ENCODE measurements at places on chromosomes 6 and 20.

- no peak for DNase-seq
These were observed 195.4 kb downstream of the BTBD3 start for GRCh38 chr20:12113075-12113467.

GRCh38 chr6:167572841-167573271, 248.0 kb downstream of the TTLL2 start:
- no peak for DNase-seq

DNA sequence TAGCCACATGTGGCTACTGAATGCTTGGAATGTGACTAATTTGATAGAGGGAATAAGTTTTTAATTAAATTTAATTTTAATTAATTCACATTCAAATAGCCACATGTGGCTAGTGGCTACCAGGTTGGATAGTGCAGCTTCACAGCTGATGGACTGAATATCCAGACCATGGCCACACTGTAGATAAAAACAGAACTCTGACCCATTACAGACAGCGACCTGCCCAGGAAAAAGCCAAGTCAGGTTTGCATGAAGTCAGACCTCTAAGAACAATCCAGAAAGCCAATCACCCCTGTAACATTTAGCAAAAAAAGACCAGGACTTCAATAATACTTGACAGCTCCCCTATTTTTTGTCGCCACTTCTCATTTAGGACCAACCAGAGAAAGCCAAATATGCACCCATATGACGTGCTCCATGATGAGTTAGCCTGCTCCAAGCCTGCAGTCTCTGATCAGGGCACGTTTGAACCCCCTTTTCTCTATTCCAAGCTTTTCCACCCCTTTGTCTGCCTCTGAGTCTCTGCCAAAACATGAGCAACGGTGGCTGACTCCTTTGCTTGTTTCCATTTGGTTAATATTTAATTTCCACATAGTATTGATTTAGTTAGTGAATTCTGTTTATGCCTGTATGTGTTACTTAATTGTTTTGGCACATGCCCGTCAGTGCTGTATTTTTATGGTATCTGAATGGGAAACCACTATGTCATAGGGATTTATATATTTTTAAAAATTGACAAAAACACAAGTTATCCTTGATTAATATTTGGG, 636.3 kb downstream of the UTRN start:
- no peak for DNase-seq

DNA sequence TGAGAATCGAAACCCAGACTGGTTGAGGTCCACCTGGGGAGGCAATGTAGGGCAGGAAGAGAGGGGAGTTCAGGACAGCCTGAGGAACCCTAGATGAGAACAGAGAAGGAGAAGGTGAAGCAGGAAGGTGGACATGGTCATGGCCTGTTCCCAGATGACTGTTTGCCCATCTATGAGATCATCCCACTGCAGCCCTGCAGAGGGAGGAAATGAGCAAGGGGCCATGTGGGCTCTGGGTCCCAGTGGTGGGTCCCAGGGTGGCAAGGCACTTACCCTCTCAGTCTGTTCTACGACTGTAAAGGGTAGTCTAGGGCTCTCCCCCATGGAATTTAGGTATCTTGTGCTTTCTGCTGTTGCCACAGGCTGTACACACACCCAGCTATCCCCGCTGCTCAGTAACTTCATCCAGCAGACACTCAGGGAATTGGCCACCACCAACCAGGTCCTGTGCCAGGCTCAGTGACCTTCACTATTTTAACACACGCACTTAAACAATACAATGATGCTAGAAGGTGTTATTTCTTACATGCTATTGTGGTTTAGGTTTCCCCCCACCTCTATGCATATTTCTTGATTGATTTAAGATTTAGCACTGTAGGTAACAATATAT, 89.8 kb downstream of the TOX2 start:
- DNase-seq = no peak

GRCh38 chr6:98841621-98842341, 7.4 kb downstream of the POU3F2 start:
- DNase-seq = no peak

GRCh38 chr6:31805939-31806469, 762 bp downstream of the LSM2 start:
- no peak for DNase-seq

GRCh38 chr6:129498541-129498940, 211.4 kb downstream of the ARHGAP18 start:
- no peak for DNase-seq

Measured in stimulated activated CD8-positive, alpha-beta memory T cell treated with anti-CD3 and anti-CD28 coated beads, Interleukin-12 subunit alpha, Interleukin-12 subunit beta, amount 100 ng/mL, for 1 hour (primary cell).